ENCODE measurements at places on chromosomes 5 and 9.
A peak's percentile ranks its signal among the peaks of the same experiment; 100 is the strongest.

DNA sequence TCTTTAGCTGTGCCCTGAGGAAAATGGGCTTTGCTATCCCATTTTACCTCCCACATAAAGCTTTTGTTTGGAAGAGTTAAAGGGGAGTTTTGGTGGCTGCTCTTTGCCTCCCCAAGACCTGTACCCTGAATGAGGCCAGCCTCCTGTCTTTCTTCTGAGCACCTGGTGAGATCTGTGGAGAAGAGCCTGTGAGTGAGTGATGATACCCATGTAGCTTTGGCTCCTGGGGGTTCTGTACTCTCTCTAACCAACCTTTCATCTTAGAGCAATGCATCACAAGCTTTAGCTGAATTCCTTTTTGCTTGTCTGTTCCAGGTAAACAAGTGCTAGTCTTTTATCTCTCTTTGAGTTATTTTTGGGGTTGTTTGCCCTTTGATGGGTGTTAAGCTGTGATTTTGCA, 73.6 kb downstream of the SCAMP1 start:
- no peak for DNase-seq

- no peak for DNase-seq
These were observed 6.0 kb downstream of the PDGFRB start for GRCh38 chr5:150149618-150150017.

DNA sequence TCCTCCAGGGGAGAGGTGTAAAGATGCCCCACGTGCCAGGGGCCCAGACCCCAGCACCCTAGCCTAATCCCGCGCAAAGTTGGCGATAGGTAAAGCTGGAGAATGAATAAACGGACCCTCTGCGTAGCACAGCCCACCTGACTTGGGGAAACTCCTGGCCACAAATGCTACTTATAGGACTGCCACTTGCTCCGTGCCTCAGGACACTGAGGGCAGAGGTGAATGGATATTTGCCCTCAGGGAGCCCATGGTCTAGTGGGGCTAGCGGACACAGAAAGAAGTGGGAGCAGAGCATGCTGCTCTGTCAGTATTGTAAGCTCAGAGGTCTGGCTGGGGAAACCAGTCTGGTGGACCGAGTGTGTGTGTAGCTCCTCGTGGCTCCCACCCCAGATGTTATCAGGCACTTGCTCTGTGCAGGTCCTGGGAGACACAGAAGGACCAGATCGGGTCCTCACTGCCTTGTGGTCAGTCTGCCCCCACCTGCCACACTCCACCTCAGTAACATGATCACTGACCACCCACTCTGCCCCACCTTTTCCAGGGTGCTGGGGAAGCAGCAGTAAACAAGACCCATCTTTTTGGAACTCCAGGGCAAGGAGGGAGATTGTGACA, 841 bp downstream of the GRK6 start:
- DNase-seq: no peak

DNA sequence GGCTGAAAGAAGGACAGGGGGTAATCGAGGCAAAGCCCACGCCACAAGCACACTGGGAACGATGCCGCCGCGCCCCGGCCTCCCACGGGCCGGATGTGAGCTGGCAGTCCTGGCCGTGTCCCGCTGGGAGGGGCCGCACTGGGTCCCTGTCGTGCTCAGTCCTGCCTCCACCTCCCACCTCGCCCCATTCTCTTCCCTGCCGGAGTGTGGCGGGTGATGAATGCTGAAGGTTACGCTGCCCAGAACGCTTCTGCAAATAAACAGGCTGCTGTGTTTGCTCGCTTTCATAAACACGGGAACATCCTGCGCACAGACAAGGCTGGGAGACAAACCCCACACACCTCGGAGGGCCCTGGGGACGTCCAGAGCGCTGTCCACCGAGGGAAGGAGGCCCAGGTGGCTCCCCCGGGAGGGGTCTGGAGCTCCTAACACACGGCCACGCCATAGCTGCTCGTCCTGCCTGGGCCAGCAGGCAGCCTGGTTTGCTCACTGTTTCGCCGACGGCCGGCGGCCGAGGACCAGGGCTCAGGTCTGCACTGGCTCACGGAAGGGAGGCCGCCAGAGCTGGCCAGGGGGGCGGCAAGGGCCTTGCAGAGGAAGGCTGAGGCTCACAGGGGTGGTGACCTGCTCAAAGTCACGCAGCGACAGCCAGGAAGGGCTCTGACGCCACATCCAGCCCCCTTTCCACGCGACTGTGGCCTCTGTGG, 2.3 kb downstream of the DNLZ start:
- no peak for DNase-seq

- DNase-seq: no peak
These were observed 4.7 kb upstream of the NUP214 start for GRCh38 chr9:131120620-131121228.

DNA sequence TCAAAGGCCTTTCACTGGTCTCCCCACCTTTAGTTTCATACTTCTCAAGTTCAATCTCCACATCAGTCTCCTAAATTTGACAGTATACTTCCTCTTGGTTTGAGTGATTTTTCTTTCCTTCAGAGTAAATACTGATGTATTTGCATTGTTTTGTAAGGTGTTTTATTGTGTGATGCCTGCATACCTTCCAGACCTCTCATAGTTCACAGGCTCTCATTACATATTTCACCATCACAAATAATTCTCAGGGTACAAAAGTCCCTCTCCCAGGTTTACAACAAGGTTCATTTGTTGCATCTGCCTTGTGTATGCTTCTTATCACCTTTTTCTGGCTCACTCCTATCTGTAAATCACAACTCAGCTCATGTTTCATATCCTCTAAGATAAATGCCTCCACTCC, 22.2 kb upstream of the TUSC1 start:
- no peak for DNase-seq

DNA sequence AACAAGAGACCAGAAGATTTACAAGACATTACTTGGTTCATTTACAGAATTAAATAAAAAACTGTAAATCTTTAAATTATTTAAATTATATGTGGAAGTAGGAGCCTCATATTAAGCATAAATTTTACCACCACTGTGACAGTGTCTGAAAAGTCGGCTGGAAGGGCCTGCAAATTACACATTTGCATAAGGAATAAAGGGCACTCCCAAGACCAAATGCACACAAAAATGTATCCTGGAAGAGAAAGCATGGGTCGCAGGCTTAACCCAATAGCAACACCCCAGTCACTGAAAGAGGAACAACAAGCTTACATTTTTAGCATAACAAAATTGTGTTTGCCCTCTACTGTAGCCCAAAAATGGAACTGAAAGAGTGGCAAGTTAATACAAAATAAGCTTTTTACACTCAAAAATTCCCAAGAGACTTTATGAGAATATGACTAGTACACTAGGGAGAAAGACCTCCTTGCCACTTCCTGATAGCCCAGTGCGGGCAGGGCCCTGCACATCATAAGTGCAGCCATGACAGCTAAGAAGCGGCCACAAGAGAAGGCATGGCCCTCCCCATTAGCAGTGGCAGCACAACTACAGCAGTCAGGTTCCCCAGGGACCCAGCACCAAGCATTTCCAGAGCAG, 482.0 kb downstream of the DTWD2 start:
- no peak for DNase-seq

DNA sequence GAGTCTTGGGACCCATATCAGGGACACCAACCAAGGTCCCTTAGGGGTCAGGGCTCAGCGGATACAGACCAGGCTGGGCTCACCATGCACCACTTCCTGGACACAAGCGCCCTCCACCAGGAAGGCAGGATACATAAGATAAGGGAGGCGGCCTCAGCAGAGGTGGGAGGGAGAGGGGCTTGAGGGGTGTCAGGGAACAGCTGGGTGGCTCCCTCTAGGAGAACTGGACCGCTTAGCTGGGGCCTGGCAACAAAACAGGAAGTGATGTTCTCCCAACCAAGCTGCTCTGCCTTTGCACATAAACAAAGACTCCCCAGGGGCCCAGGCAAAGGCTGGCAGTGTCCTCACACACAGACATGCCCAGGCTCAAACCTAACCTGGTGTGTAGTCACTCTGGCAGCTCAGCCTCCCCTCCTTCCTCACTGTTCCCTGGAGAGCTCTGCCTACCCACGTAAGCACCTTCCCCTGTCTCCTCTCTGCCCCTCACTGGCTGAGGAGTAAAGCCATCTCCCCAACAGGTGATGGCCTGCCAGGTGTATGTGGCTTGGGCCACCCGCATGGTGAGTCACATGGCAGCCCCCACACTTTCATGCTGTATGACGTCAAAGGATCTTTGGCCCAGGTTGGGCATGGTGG, 5.8 kb upstream of the BICD2 start:
- no peak for DNase-seq

DNA sequence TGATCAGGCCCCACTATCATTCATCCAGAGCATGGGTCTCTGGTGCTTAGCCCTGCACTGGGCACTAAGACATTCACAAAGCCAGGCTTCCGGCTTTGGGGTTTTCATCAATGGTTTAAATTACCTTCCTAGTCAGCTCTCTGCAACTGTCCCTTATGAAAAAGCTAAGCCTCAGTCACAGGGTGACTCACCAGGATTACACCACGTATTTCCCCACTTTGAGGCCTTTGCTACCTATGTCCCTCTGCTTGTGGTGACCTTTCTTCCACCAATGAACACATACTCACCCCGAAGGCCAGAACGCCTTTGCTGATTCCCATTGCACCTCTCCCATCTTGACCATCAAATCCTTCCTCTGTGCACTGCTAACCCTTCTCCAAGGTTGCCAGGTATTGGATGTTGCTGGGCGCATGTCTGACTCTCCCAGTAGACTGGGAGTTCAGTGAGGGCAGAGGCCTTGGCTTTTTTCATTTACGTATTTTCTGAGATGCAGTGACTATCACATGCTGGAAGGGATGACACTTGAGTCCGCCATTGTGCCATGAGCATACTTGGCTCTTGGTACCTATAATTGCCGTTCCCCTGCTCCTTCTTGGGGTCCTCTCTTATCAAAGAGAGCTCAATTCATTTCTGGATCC, 58.7 kb upstream of the TNFSF8 start:
- DNase-seq: peak; percentile 26

DNA sequence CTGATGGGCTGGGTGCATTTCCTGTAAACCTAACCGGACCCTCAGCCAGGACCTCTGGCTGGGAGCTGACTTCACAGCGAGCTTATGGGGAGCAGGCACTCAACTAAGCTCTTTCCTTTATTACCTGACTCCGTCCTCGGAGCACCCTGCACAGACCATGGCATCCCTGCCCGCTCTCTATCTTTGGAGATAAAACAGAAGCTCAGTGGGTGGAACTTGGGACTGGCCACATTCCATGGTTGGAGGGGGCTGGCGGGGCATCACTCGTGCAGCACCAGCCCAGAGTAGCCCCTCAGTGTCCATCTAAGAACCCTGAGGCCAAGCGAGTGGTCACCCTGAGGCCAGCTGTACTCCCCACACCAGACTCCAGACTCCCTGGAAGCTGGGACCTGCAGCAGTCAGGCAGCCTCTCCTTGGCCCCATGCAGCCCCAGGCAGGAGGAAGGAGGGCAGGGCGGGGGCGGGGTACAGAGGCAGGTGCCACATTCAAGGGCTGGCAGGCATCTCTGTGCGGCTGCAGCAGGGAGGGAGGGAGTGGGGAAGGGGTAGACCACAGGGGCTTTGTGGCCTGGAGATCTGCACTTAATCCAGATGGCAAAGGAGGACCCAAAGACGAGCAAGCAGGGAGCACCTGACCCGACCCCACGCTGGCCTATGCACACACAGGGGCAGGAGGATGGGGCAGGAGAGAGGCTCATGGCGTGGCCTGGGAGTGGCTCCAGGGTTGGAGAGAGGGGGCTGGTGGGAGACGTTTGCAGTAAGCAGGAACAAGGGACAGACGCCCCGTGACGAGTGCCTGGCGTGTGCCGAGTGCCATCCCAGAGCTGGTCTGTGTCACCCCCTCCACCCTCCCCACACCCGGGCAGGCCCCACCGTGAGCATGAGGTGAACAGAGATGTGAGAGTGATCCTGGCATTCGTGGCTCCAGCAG, 26.1 kb downstream of the GLT6D1 start:
- no peak for DNase-seq

GRCh38 chr9:123073991-123074422, 40.5 kb downstream of the GPR21 start:
- no peak for DNase-seq

GRCh38 chr9:90296539-90296938, 346.1 kb downstream of the DIRAS2 start:
- DNase-seq: no peak

DNA sequence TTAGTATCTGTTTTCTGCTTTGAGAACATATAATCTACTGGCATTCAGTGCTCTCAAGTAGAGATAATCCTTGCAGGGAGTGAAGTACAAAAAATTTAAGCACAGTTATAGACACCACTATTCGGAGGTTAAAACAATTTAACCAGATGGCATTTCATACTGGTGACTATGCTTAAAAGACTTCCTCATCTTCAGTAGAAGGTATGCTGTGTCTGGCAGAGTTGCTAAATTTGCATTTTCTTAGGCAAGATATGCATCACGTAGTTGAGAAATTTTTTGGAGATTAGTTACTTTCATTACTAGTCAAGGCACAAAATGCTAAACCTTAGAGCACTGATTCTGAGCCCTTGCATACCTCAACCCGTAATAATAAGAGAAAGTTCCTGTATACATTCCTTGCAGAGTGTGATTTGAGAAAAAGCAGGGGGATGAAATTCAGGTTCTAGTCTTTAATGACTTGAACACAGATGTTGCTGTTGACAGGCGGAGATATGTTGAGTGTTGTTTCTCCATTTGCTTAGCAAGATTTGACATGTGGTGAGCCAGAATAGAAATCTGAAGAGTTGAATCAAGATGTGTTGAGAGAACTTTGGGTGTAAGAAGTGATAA, 70.8 kb upstream of the STARD4 start:
- DNase-seq: no peak

GRCh38 chr5:151628112-151628823, 37.1 kb upstream of the FAT2 start:
- DNase-seq: no peak

DNA sequence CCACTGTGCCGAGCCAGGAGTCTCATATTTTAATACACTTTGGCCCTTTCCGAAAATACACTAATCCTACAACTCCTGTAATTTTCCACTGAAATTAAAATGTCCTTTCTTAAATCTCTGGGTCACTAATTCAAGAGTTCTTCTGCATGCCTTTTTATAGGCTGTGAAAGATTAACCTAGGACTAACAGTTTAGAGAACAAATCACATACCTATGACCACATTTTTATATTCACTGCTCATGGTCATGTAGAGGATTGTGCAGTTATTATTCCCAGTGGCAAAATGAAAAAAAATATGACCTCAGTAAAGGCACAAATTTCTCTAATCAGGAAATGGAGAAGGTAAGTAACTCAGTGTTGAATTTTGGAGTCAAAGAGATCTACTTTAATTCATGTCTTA, 33.4 kb downstream of the SLCO4C1 start:
- DNase-seq: no peak

DNA sequence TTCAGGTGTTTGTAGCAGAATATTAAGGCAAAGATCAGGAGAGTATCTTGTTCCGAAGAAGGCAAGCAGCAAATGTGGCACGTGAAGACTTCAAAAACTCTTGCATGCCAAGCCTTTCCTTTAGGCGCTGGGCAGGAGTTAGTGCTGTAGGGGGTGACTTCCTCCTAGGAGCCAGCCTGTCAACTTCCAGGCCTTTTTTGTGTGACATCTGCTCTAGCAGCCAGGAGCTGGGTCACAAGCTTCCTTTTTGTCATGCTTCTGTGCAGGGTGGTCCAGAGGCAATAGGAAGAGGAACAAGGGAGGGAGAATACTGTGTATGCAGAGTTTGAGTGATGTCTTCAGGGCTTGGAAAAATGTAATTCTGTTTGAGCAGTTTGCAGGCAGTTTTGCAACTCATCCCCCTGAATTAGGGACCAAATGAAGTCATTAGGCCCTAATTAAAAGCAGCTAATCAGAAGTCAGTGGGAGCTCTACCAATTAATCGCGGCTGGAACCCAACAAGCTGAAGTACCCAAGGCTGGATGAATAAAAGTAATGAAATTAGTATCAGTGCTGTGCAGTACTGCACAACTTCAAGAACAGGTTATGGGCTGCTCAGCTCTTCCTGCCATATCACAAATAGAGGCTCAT, 53.5 kb downstream of the TLR4 start:
- DNase-seq: no peak
